Ovary (tissue), 10 donors: ENCODE measurements at places on chromosomes 1 and 21.

GRCh38 chr1:17059391-17060305, 5.8 kb upstream of the SDHB start:
- DNase-seq: peak; percentile 59

- no peak for DNase-seq
Measured at GRCh38 chr1:147167365-147167764, 4.9 kb downstream of the PRKAB2 start.

- DNase-seq: peak; percentile 32
Measured at GRCh38 chr1:41388510-41388909, 27.3 kb downstream of the FOXO6 start.

DNA sequence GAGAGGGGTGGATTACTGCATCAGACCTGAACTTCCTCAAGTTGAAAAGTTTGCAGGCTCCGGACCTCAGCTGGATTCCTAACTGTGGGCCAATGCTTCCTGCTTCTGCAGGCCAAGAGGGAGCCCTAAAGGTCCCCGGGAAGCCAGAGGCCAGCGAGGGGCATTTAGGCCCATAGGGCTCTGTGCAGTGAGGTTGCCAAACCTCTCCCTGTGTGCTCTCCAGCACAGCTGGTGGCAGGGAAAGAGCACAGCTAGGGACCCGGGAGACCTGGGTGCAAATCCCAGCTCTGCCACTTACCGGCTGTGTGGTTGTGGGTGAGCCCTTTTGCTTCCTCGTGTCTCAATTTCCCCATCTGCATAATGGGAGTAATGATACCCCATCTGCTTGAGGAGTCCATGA, 100.5 kb downstream of the PAX7 start:
- DNase-seq: no peak

- no peak for DNase-seq
Measured at GRCh38 chr1:15736038-15736891, at the start of gene SLC25A34. SLC25A34 (plus strand) TSS chr1:15736258; CDS start chr1:15736486, 228 bp downstream.

DNA sequence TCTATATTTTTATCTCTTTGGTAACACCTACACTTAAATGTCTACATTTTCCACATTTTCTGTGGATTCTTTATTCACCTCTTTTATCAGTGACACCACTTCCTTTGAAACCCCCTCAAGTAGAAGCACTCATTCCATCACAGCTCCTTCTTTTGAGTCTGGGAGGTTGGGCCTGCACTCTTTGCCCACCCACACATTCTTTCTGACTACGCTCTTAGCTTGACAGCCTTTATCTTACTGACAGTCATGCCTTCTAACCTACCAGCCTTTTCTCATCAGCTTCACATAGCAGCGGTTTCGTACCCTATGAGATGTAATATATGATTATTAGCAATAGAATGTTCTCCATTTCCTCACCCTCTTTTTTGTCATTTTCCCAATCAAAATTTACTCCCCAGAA, 151.9 kb downstream of the TNFSF18 start:
- DNase-seq: no peak

DNA sequence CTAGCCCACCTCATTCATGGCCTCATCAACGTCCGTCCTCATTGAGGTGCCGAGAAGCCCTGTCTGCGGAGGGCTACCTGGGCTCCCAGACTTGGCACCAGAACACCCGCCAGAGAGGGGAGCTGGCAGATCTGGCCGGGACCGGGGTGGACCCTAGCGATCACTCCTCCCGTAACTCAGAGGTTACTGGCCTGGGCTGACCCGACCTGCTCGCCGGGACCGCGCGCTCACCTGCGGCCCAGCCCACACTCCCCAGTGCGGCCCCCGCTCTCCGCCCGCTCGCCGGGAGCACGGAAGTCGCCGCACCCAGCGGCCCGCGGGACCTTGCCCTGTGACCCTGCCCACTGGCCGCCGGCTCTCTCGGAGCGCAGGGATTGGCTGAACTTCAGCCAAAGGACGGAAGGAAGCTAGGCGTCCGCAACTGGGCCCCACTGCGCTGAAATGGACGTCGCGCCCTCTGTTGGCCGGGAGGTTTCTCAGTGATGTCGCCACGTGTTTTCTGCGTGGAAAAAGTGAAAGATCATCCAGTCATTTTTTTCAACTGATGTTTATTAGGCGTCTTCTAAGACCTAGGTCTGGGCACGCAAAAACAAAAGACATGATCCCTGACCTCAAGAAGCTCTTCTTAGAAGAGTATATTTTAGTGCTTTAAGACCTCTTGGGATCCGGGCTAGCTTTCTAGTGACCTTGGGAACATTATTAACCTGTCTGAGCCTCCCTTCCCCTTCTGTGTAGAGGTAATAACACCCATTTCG, at the start of gene SMIM12:
SMIM12 (minus strand) TSS at position 304 of the 755 bp plus-strand sequence. CDS start 3,772 bp downstream, outside the sequence.
- DNase-seq: peak; percentile 93

DNA sequence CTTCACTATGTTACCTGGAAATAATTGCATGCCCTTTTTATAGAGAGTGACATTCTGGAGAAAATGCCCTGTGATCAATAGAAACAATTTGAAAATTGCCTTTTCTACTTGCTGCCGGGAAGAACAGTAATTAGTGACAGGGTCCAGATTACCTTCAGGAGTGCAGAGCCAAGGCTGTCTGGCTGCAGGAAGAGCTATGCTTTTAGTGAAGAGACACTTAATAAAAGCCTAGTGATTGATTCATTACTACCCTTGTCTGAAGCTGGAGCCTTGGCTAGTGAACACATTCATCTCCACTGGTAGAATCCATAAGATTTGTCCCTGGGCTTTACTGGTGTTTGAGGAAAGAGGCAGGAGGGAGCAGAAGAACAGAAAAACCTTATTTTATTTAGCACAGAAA, 12.9 kb upstream of the DNASE2B start:
- DNase-seq: no peak
